Stimulated activated CD4-positive, alpha-beta T cell treated with anti-CD3 and anti-CD28 coated beads, Interleukin-4, amount 100 ng/mL, for 24 hours (primary cell): ENCODE measurements at places on chromosomes 2 and 18.

DNA sequence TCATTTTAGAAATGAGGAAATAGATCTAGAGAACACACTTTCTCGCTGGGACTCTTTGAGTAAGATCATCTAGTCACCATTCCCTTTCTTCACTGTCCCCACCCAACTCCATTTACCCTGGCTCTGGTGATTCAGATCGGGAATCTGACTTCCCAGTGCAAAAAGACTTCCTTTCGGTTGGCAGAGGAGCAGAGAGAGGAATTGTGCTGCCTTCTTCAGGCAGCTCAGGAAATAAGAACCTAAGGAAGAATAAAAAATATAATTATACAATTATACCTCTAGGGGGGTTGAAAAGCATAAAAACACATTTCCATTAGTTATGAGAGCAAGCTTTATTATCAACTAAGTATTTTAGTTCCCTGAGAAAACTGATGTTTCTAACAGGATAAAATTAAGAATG is 9.3 kb upstream of the MPP4 start:
- DNase-seq: no peak

- DNase-seq: no peak
Measured at GRCh38 chr2:212451786-212452231, 86.8 kb downstream of the ERBB4 start.

DNA sequence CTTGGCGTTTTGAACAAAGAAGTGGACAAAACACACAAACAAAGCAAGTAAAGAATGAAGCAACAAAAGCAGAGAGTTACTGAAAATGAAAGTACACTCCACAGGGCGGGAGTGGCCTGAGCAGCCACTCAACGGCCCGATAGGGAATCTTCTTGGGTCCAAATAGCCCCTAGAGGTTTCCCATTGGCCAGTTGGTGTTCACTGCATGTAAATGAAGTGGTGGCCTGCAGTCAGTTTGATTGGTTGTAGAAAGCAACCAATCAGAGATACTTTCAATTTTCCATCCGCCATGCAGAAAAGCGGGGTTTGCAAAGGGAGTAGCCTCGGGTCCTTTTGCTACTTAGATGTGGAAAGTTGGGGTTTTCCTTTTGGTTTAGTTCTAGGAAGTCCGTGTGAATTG is 31.6 kb downstream of the CYBRD1 start:
- no peak for DNase-seq

- DNase-seq: no peak
Measured at GRCh38 chr2:69620870-69621269, 22.7 kb downstream of the AAK1 start.

- no peak for DNase-seq
Measured at GRCh38 chr2:110215566-110216158, 3.3 kb upstream of the MTLN start.

GRCh38 chr2:43399515-43400264 is 173.3 kb upstream of the ZFP36L2 start:
- no peak for DNase-seq

- DNase-seq: no peak
Measured at GRCh38 chr2:129748653-129749052, 230.8 kb upstream of the RAB6C start.

DNA sequence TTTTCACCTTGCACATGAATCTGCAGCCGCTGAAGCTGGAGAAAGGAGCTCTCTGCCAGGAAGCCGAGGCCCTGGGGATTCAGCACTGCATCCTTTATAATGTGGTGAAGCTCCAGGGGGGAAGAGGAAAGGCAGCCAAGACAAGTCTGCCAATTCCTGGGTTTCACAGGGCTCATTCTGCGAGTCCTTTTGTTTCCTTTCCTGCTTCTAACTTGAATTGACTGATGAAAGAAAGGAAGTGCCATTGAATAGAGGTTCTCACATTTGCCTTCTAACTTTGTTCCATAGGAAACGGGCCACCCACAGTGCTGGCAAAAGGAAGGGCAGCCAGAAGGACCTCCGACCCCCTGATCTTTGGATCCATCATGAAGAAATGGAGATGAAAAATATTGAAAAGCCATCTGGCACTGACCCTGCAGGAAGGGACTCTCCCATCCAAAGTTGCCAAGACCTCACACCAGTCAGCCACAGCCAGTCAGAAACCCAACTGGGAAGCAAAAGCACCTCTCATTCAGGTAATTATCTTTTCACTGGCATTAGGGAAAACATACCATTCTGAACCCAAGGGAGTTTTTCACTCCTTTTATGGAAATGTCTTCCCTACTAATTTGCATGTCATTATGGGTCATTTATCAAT is 765.4 kb downstream of the MBD2 start:
- DNase-seq: no peak

DNA sequence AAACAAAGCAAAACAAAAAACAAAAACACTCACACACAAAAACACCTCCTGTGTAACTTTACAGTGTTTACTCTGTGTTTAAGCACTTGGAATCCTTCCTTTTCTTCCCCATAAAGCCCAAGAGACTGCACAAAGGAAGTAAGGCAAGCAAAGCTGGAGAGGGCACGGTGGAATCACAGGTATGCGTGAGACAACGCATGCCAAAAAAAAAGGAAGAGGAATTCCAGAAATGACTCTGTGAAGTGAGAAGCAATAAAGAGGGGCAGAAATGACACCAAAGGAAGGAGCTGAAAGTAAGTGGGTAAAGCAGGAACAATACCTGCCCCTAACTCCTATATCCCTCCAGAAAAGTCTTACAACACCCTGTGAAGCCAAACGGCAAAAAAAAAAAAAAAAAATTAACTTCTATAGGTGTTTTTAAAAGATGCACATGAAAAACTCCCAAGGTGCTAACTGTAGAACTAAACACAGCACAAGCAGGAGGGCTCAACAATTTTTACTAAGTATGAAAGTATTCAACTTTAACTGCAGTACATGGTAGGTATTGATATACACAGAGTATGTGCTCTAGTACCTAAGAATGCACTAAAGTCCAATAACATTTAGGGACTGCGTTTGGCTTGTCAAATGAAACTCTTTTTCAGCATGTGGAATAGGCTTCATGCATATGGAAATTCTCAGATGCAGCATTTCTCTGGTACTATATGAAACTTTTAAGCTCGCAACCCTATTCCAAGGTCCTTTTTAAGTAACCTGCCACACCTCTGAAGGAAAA is 9.1 kb downstream of the RND3 start:
- no peak for DNase-seq

DNA sequence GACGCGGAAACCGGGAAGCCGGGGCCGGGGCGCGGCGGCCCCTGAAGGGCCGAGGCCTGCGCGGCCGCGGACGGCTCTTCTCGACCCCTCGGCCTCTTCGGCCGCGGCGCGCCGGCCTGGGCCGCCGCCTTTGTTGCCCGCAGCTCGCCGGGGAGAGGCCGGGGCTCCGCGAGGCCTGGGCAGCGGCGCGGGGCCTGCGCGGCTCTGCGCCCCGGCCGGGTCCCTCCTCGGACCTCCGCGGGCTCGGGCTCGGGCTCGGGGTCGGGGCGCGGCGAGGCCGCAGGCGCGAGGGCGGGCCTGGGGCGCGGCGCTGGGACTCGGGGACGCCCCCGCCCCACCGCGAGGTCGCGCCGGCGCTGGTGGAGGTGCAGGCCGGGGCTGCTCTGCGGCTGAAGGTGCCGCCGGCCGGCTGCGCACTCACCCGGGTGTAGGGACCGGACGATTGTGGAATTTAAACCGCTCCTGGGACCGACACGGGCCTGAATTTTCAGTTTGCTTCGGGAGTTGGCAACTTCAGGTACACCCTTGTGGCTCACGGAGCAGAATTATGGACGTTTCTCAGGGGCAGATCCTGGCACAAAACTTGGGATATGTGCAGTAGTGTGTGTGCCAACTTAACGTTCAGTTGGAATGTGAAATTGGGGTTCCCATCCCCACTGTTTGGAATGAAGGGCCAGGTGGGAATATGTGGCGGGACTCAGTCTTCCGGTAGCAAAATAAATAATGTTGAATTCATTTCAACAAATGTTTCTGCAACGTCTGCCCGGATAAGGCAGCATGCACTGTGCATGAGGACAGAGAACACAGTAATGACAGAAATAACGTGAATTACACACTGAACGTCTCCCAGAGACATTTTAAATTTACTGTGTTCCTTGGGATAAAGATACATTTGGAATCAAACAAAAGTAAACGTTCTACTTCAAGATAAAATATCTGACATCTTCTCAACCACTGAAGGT is 787 bp downstream of the SOCS6 start:
- no peak for DNase-seq

- DNase-seq: no peak
Measured at GRCh38 chr2:196399722-196400691, 228.6 kb upstream of the STK17B start.

GRCh38 chr2:65999103-65999502 is 435.8 kb upstream of the MEIS1 start:
- no peak for DNase-seq

- DNase-seq: no peak
Measured at GRCh38 chr2:216714376-216714775, 19.0 kb upstream of the IGFBP5 start.

DNA sequence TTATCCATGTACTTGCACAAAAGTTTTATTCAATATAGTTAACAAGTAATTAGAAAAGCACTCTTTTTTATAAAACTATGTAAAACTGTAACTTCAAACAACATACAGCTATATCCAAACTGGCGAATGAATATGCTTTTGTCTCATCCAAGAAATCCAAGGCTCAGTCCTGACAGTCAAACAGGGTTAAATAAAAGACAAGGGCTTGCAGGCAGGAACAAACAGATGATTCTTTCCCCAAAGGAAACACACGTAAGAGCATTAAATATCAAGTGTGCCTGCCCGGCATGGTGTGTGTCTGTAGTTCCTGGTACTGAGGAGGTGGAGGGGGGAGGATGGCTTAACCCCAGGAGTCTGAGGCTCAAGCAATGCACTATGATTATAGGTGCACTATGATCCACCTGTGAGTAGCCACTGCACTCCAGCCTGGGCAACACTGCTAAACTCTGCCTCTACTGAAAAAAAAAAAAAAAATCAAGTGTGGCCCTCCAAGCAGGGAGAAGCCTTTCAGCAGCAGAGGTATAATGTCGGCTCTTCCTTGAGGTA is 171.3 kb downstream of the DLGAP1 start:
- DNase-seq: no peak

DNA sequence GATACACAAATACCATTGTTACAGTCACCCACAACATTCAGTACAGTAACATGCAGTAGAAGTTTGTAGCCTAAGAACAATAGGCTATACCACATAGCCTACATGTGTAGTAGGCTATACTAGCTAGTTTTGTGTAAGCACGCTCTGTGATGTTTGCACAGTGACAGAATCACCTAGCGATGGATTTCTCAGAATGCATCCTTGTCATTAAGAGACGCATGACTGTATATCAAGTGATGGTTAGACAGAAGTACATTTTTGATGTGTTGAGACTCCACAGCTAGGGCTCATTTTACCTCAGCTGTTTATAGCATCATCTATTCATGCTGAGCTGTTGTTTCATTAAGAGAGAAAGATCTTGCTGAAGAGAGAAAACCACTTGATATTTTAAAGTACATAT is 19.4 kb downstream of the PLEKHA3 start:
- no peak for DNase-seq

DNA sequence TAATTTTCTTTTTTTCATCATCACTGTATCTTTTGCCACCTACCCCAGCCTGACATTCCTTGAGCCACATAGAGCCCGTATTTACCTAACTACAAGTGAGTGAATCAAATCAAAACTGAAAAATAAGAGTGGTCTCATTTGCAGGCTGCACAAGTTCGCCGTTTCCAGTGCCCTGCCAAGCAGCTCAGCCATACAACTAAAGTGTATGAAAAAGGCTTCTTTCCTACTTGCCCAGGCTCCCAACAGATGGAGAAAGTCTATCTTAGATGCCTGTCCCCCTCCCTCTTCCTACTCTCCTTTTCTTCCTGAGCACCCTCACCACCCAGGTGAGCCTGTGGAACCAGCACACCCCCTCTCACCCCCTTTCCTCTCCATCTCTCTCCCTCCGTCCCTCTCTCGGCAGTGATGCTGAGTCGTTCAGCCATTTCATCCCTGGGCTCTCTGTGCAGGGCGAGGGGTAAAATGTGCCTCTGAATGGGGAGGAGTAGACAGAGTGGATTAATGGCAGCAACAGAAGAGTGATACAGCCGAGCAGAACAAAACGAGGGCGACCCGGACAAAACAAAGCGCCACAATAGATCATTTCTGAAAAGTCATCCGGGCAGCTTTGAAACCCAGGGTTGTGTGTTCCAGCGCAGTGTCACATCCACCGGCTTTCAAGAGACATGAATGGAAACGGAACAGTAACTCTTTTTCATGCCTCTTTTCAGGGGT is 65.0 kb upstream of the POU3F3 start:
- DNase-seq: no peak

DNA sequence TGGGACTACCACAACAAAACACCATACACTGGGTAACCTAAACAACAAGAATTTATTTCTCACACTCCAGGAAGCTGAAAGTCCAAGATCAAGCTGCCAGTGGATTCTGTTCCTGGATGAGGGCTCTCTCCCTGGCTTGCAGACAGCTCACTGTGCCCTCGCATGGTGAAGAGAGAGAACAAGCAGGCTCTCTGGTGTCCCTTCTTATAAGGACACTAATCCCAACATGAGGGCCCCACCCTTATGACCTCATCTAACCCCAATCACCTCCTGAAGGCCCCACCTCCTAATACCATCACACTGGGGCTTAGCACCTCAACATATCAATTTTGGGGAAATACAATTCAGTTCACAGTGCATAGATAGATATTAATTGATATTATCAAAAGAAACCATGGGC is 83.5 kb downstream of the BIN1 start:
- DNase-seq: no peak

DNA sequence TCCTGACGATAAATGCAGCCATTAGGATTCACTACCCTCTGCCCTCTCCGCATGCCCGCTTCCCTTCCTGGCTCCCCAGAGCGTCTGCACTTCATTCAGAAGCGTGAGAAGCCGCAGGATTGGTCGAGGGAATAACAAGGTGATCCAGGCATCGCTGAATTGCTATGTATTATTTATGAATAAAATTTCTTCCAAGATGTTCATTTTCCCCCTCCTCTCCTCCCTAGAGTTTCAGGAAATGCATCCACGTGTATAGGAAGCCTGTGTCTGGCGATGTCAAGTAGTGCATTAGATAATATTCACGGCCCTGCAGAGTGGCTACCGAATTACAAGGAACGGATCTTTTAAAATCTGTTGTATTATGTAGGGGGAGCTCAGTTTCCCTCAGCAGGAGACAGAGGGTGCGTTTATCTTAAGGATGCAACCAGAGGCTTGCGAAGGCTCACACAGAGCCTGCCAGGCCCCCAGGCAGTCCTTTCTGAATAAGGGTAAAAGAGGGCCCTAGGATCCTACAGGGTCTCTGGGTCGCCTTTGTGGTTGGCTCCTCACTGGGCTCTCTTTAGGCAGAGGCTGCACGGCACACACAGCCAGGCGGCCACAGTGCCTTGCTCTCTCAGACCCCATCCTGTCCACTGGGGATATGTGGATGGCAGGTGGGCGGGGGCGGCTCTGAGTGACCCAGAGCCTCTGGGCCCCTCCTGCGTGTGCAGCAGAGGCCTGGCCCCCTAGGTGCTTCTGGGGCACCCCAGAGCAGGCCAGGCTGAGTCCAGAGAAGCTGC is 224.1 kb upstream of the PXDN start:
- no peak for DNase-seq

GRCh38 chr2:235725016-235725489 is 231.2 kb downstream of the AGAP1 start:
- no peak for DNase-seq
